Cerebellar nuclear complex (tissue), 1 donor: ENCODE measurements at places on chromosomes 11 and 22.

GRCh38 chr11:120200677-120201076 lies 10.2 kb upstream of the OAF start:
- no peak for DNase-seq

- DNase-seq: no peak
These were observed 86.3 kb downstream of the CCDC83 start for GRCh38 chr11:85941380-85941973.

- no peak for DNase-seq
These were observed 19.9 kb downstream of the CARS1 start for GRCh38 chr11:3037040-3037944.

GRCh38 chr22:37121887-37122591 lies 12.5 kb upstream of the TMPRSS6 start:
- DNase-seq: no peak

DNA sequence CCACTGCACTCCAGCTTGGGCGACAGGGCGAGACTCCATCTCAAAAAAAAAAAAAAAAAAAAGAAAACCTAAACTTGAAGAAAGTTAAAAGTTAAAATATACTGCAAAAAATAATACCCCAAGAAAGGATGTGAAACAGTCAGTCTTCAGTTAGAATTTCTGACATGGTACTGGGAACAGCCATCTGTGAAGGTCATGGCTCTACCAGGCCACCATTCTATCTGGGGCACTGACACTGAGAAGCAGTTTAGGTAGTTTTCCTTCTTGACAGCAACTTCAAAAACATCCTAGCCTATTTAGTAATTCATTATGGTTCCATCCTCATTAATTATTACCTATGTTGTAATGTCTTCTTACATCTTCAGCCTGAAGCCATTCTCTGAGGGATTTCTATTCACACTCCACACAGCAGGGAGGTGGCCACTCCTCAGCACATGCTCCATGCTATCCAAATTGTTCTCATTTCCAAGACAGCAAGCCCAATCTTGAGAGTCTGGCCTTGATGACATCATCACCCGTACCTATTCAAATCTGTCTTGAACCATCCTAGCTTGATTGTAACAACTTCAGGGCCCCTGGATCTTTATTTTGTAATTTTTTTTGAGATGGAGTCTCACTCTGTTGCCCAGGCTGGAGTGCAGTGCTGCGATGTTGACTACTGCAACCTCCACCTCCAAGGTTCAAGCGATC lies 38.2 kb downstream of the SERPIND1 start:
- no peak for DNase-seq

DNA sequence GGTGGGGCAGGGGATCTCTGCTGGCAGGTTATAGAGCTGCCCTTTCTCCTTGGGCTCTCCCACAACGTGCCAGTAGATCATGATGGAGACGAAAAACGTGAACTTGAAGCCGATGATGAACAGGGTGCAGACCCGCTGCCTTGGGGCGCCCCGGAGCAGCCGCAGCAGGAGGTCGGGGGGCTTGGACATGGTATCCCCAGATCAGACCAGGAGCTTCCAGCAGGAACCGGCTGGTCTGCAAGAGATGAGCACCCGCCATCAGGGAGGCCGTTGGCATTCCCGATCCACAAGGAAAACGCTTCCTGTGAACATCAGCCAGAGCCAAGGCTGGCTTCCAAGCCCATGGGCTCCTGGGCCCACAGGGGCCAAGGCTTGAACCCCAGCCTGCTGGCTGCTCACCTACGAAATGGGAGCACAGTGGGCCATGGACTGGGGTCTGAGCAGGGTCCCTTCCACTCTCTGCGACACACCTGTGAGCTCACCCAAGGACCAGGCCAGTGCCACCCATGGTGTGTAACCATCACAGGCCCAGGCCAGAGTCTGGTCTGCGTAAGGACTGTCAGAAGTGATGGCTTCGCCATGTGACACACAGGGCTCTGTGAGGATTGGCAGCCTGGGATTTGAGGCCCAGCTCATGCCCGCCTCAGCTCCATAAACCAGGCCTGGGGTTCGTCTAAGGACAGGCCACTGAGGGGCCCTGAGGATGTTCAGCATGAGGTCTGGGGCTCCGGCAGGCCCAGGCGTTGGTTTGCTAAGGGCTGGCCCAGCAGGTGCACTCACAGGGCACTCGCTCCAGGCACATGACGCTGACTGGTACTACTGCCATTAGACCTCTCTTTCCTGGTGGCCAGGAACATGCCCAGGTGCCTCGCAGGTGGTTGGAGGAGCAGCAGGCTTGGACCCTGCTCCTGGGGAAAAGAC lies 26.6 kb downstream of the A4GALT start:
- no peak for DNase-seq

DNA sequence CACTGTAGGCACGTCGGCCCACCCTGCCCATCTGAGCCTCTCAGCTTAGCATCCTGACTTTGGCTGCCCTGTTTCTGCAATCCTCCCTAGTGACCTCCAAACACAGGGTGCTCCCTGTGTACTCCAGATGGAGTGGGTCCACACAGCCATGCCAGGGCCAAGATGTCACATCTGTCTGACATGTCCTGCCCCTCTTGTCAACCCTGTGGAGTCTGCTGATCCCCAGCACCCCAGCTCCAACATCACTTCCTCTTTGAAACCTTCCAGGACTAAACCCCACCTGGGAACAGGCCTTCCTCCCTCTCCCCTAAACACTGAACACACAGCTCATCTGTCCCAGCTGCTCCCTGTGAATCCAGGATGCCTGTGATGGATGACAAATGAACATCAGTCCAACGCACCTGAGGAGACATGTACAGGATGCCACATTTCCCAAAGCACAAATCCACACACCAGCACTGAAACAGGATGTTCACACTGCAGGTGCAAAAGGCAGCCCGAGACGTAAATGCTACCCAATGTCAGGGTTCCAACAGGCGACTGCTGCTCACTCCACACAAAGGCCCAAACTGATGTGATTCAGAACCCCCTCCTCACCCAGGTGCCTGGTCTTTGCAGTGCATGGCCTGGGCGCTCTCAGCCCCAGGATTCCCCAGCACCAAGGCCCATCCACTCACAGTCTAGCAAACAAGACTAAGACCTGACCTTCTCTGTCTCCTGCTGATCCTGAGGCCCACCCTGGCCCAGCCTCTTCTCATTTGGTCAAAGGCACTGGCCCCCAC lies 2.0 kb upstream of the TSSK2 start:
- DNase-seq: no peak

DNA sequence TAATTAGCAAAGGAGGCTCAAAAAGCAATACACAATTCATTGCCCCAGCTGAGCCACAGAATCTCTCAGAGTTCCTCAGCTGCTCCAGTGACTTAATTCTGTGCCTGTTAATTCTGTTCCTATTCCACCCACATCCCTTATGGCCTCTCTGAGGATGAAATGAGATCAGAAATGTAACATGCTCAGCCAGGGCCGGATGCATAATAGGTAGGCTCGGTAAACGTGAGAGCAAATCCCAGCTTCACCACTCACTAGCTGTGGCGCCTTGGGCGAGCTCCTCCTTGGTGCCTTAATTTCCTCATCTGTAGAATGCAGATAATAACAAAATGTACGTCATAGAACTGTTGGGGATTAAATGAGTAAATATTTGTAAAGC lies 42.8 kb upstream of the DKK3 start:
- DNase-seq: no peak

GRCh38 chr11:48006301-48006992 lies 26.1 kb downstream of the PTPRJ start:
- no peak for DNase-seq

DNA sequence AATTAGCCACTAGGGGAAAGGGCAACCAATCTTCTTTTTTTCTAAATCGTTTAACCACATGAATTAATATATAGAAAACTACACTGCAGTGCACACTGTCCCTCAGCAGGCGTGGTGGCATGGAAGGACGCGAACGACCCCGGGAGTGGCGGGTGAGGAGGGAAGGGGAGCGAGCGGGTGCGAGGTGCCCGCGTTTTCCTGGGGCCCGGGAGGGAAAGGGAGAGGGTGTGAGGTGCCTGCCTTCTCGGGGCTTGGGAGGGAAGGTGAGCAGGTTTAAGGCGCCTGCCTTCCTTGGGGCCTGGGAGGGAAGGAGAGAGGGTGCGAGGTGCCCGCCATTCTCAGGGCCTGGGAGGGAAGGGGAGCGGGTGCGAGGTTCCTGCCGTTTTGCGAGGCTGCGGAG lies 765 bp downstream of the GAB4 start:
- DNase-seq: no peak

- no peak for DNase-seq
These were observed 45.4 kb upstream of the NTM start for GRCh38 chr11:131324921-131325570.

DNA sequence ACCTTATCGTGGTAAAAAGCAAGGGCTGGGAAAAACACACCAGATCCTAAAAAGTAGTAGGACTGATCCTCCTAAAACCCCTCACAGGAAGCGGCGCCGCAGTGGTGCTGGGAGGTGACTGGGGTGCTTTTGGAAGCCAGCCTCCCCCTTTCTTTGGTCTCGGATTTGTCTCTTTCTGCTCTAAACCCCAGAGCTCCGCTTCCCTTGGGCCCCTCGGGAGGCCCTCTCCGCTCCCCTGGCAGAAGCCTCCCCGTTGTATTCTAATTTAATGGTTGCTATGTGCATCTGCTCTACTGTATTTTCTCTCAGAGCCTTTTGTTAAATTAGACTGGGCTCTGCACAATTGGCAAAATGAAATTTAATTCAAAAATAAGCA lies 587.7 kb downstream of the OPCML start:
- DNase-seq: no peak

- no peak for DNase-seq
These were observed 22.0 kb upstream of the MS4A6A start for GRCh38 chr11:60204922-60205321.

GRCh38 chr11:74092425-74092824 lies 78.4 kb downstream of the C2CD3 start:
- no peak for DNase-seq

DNA sequence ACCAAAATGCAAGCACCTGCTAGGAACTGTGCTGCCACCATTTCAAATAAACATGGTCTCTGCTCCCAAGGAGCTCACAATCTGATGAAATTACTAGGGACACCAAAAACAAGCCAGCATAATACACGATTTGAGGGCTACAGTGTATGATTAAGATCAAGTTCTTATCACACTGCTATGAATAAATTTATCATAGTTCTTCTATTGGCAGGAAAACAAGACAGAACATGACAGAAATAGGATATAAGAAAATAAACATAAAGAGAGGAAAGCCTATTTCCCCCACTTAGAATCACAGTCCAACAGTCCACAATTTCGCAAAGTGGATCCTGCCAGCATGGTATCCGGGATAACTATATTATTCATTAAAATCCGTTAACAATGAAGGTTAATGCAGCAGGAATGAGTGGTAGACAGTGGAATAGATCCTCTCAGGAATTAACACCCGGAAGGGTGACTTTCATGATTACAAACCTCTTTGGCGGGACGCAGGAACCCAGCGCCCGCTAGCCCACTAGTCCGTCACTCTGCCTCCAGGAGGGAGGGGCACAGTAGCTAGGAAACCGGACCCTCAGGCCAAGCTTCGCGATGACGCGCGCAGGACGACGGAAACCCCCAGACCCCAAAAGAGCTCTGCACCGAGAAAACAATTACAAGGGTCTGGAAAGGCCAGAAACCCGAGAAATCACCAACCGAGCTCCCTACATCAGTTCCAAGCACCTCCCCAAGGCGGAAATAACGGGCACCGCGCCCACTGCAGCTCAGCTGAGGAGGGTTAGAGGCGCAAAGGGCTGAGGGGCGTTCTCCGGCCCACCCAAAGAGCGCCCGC lies 607 bp downstream of the CCDC82 start:
- no peak for DNase-seq

GRCh38 chr22:38083931-38084631 lies at the start of gene SLC16A8:
TSS of gene SLC16A8 (minus strand) at chr22:38084184. CDS start at chr22:38082873, 1,311 bp downstream.
- DNase-seq: no peak

DNA sequence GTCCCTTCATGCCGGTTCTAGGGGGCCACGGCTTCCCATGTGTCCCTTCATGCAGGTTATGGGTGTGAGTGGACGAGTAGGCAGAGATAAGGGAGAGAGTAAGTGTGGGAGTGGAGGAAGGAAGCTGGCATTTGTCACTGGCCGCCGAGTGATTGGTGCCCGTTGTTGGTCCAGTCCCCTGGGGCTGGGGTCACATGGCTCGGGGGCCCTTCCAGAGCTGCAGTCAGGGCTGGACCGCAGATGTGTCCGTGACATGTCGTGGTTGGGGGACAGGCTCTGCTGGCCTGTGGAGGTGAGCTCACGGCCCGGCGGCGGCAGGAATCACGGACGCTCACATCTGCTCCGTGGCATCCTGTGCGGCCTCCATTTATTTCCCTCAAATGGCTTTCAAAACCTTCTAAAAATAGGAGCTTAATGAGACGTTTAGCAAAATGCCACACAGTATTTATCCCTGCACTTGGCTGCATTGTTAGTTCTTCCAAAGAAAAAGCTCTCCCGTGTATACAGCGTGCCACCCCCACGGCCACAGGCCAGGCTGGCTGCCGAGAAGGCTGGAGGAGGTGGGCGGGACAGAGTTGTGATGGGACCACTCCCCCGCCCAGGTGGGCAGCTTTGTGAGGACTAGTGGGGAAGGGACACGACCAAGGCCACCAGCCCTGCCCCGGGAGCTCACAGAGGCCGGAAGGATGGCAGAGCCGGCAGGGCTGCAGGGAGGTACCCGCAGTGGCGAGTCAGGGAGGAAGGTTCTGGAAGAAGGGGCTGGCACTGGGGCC lies 386.7 kb downstream of the TBC1D22A start:
- no peak for DNase-seq

DNA sequence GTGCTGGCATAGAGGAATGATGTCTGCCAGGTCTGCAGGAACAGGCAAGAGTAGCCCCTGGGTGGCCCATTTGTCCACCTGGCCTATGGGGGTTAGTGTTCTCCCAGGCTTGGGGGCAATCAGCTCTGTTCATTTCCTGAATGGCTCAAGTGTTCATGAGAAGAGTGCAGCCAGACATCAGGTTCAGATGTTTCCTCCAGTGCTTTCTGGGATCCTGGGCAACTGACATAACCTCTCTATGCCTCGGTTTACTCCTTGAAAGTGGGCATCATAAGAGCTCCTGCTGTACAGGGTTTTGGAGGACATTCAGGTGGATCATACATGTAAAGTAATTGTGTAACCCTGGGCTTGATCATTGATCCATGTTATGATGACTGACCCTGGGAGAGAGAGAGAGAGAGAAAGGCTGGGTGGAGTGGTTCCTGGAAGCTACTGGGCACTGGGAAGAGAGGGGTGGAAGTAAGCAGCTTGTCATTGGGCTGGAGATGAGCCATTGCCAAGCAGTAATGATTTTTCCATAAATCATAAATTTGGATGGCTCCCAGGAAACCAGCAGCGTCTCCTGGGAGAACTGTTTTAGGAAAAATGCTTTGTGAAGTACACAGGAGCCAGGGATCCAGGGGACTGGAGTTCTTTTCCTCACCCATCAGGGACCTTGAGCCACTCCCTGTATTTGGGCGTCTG lies 30.2 kb upstream of the ACCSL start:
- no peak for DNase-seq

DNA sequence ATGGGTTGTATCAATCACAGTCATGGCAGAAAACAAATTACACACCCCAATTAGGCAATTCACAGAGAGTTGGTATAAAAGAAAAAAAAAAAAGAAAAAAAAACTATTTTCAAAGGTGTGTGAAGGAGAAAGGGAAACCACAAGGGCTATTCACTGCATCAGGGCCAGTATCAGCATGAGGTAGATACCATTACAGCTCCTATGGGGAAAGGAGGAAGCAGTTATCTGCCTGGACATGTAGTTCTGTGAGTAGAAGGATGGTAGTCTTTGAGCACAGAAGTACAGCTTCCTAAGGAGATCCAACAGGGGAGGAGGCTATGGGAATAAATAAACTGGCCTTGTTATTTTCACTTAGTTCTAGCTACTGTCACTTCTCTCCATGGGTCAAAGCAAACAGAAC lies 746.1 kb downstream of the LUZP2 start:
- DNase-seq: no peak
